ENCODE measurements at places on chromosomes 13 and 19.

- no peak for DNase-seq
Observed at GRCh38 chr13:111166882-111167675, 52.0 kb downstream of the ARHGEF7 start.

GRCh38 chr19:44356383-44357111 lies at the start of gene ZNF112:
Gene ZNF112 (minus strand): TSS chr19:44356680. CDS start chr19:44340539, 16,141 bp downstream.
- peak; percentile 96 for DNase-seq

GRCh38 chr13:77902319-77902963 lies 16.2 kb downstream of the EDNRB start:
- DNase-seq = no peak

DNA sequence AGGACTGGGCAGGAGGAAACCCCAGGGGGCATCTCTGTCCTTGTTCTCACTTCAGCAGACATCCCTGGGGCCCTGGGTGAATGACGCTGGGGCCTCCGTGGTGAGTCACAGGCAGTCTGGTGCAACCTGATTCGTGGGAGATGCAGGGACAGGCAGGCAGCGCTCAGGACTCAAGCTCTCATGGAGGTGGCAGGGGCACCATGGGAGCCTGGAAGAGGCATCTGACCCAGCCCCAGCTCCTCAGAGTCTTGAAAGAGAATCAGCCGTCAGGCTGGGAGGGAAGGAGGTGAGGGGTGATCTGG lies 14.0 kb upstream of the PTOV1 start:
- DNase-seq = no peak

Data from endodermal cell (in vitro differentiated cells).